ENCODE measurements at places on chromosomes 6 and 20. TPM values are rescaled to one million over a fixed set of nuclear protein-coding genes. Genes with fewer than 3 reads are reported as not detected.

LGSN gene
- not detected for polyA plus RNA-seq

POLR1H gene
- 21.1 TPM for polyA plus RNA-seq

SIRT5 gene
- 3.6 TPM for polyA plus RNA-seq

BEND3 gene
- 2.1 TPM for polyA plus RNA-seq

DNA sequence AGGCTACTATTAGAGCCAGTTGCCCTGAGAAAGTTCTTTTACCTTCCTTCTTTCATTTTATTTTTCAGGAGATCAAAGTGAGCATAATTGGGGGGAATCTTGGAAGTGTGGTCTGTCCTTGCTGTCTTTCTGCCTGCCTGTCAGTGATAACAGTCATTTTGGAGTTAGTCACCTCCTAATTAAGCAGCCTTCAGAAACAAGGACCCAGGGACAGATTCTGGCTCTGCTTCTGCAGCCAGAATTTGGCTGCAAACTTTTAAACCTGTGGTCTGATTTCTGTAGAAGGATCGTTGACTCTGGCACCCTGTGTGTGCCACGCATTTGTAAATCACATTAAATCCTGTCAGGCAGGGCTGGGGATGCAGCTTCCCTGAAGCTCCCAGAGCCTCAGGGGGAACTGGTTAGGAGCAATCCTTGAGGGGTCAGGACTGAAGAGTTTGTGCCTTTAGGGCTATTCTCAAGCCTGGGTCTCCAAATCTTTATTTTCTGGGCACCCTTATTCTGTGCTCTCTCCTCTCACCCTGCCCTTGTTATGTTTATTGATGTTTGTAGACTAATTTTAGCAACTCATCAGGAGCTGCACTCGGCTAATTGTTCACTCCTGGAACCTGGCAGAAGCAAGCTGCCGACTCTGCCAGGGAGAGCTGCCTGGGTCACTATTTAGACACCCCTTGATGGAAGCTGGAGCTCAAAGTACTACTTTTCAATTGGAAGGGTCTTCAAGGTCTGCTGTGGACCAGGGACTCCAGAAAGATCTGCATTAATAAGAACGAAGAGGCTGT is 6.8 kb downstream of the NOX3 start:
- no peak for DNase-seq

GRCh38 chr6:38404355-38404754 is 235.4 kb downstream of the BTBD9 start:
- DNase-seq: peak; percentile 18

Measured in fibroblast of lung (primary cell).